ENCODE measurements at places on chromosomes 4 and X.

DNA sequence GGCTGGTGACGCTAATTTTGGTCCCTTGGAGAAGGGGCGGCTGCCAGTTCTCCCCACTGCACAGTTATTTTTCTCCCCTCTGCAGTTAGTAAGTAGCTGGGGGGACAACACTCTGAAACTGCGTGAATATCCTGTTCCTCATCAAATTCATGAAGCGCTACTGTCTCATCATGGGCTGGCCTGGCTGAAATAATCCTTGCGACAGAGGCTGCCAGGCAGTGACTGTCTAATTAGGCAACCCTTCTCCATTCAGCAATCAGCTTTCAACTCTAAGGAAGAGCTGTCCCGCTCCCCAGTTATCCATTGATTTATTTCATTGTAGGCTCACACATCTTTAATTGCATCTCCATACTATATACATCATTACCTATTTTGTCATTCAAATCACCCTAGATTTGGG is 8.2 kb downstream of the SH3TC1 start:
- no peak for DNase-seq

- no peak for DNase-seq
Measured at GRCh38 chrX:28988246-28988645, 401.0 kb downstream of the IL1RAPL1 start.

DNA sequence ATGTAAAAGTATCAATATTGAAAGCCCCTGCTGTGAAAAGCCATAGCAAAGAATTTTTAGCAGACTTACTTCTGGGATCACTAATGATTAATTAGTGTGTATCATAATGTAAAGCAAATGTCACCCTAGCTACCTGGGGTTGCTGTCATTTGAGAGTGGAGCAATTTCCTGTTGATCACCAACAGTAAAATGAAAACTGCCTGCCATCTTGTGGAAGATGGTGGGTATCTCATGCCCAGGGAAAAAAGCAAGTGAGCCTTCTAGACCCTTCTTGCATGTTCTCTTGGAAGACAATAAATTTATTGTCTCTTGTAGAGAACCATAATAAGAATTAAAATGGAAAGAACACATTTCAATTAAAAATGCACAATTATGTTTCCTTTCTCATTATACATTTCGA is 360.2 kb downstream of the ZIC3 start:
- DNase-seq: no peak

GRCh38 chr4:4789462-4789861 is 70.0 kb upstream of the MSX1 start:
- no peak for DNase-seq

- no peak for DNase-seq
Measured at GRCh38 chr4:170336238-170336775, 246.6 kb upstream of the AADAT start.

DNA sequence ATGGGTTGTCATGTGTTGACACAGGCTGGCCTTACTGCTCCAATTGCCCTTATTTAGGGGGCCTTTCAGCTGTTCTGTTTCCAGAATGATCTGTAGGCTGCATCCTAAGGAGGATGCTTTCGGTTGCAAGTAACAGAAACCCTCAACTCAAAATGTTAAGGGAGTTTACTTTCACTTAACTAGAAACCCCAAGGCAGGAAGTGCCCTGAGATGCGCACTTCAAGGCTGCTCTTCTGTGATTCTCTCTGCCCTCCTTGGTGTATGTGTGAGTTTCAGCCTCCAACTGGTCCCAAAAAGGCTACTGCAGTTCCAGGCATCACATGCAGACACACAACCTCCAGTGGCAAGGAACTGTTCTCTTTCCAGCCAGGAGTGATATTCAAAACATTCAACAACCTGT is 97.3 kb upstream of the ATP6AP2 start:
- no peak for DNase-seq

DNA sequence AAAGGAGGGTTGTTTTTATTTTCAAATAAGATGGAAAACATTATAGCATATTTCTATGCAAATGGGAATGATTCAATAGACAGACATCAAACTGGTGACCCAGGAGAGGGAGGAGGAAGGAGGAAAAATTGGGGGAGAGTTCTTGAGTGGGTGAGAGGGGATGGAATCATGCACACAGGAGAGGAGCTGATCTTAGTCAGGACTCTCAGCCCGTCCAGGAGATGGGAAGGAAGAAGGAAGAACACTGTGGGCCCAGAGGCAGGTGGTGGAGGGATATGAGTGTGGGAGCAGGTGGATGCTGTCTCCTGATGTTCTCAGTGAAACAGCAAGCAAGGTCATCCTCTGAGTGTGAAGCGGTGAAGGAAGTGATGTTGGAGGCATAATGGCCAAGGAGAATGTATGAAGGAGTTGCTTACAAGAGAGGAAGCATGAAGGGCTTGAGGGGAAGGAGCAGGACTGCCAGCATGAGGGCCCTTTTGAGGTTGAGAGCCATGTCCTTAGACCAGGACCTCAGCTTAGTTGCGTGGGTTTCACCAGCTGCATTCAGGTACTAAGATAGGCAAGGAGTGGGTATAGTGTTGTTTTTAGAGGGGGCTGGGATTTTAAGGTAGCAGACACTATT is 161.7 kb upstream of the NAP1L5 start:
- DNase-seq: no peak

- DNase-seq: no peak
Measured at GRCh38 chr4:141301216-141301615, 80.5 kb downstream of the ZNF330 start.

- DNase-seq: no peak
Measured at GRCh38 chr4:32031026-32031425, 1310.9 kb downstream of the PCDH7 start.

DNA sequence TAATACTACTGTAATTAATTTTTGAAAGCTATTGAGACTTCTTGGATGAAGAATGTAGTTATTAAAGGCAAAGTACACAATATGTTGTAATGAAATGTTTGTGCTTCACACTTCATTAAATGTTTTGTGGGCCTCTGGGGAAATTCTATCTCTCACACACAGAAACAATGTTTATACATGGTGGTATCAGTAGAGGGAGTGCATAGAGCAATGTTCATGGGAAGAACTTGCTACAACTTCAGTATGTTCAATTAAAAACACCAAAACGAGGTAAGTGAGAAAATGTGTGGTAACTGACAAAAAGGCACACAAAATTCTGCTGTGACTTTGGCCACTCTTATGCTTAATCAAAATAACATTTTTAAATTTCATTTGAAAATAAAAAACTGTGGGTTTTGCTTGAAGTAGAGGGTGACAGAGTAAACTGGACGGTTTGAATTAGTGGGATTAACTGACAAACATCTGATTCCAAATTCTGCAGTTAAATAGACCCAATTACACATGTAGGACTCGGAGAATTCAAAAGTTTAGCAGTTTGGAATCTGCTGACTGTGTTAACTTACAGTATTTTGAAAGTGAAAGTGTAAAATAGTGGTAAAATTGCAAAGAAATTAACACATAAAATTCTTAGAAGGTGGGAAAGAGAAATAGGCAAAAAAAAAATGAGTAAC is 111.4 kb upstream of the TTC29 start:
- DNase-seq: no peak

DNA sequence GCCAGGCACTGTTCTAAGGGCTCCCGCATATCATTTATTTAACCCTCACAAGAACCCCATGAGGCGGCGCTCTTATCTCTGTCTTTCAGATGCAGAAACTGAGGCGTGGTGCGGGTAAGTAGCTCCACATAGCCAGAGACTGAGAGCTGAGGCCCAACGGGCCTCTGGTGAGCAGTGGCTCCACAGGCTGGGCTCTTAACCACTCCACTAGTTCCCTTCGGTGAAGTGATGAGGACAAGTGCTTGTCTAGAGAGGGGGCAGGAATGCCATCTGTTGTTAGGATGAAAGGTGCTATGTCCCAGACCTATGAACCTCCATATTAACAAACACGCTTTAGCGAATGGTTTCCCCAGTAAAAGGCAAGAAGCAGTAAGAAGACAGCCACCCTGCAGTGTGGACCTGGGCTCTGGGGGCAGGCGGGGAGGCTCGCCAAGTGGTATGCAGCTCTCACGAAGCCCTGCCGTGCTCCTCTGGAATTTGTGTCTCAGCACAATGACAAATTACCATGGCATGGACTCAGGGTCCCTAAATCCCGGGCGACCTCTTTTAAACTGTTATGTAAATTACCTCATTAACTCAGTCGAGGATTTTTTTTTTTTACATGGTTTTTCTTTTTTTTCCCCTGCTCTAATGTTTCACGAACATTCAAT is 20.9 kb upstream of the S100G start:
- DNase-seq: no peak

DNA sequence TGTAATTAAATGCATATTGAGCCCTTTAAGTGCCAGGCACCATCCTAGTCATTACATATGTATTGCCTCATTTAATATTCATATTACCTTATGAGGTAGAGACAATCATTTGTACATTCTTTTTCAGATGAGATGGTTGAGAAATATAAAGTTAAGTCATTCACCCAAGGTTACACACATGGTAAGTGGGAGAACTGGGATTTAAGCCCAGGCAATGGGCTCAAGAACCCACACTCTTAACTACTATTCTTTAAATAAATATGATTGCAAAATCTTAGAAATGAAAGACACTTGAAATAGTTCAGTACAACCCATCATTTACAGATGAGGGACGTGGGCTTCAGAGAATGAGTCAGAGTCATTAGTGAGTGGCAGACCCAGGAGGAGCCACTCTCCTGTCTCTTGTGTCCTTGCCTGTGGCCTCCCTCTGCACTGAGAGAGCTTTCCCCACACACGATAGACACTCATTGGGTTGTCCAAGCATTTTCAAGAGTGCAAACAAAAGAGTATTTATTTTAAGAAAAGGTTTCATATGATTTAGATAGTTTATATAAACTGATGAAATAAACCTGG is 60.8 kb downstream of the NPY1R start:
- DNase-seq: no peak

DNA sequence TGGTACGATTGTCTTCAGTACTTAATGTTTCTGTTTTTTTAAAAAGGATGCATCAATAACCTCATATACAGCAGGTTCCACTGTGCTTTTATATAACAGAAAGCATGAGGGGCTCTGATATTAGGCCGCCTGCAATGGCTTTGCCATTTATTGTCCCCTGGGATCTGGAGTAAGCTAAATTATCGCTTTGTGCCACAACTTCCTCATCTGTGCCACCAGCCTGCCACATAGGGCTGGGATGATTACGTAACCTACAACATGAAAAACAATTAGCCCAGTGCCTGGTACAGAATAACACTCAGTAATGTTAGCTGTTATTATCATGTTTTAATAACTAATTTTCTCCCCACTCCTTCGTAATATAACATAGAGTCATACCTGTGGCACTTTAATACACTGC is 65.5 kb upstream of the TRIM2 start:
- DNase-seq: no peak

GRCh38 chrX:153884136-153884535 is 1.8 kb downstream of the L1CAM start:
- DNase-seq: no peak

GRCh38 chr4:115944146-115944905 is 830.9 kb upstream of the NDST4 start:
- no peak for DNase-seq

GRCh38 chr4:85078016-85078415 is 111.5 kb upstream of the WDFY3 start:
- no peak for DNase-seq

GRCh38 chr4:41609851-41610250 is 71.9 kb downstream of the LIMCH1 start:
- DNase-seq: no peak

GRCh38 chr4:1901127-1901526 is 29.9 kb downstream of the NSD2 start:
- DNase-seq: no peak

DNA sequence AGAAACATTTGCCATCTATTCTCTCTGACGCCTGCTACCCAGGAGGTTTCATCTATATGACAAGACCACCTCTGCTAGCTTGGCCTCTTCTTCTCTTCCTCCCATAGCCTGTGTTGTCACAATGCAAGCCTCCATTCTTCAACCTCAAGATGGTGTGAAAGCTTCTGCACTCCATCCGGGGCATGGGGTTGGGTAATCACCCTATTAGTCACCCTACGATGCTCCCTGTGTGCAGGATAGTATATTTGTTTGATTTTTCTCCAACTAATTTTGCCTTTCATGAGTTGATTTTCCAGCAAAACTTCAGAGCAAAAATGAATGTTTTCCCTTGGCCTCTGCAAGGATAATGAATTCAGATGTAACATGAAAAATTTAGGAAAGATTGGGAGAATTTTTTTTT is 128.0 kb upstream of the STS start:
- no peak for DNase-seq

GRCh38 chrX:123481913-123482851 is 250.7 kb downstream of the THOC2 start:
- DNase-seq: no peak

DNA sequence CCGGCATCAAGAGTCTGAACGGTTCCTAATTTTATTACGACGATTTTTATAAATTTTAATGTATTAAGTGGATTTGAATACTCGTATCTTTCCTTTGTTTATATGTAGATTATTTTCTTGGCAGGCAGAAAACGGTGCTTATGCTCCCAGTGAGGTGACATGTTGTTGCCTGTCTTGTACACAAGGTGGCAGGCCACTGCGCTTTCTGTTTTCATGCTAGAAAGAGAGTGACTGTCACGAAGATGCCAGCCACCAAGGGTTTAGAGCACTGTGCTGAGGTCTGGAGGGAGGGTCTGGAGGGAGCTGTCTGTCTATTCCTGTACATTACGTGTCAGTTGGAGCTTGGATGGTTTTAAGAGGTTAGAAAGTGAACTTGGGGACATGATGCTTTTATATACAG is 87.7 kb downstream of the SHROOM2 start:
- DNase-seq: no peak

GRCh38 chrX:47662144-47662657 is 3.2 kb upstream of the UXT start:
- DNase-seq: peak; percentile 58

DNA sequence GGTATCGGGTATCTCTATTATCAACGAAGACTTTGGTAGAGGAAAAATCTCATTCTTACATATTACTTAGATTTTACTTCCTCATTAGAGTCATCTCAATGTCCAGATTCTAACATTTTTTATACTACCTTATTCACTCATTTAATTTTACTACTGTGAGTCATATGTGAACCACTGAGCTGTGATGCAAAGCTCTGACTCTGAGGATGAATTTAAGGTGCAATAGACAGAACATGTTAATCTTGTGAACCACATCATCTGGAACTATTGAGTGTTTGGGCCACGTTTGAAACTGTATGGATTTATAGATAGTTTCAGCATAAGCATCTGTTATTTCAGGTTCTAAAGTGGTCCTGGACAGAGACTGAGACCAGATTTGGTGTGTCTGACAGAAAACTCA is 78.4 kb downstream of the PWWP3B start:
- no peak for DNase-seq
